CMK (cell line): ENCODE measurements at places on chromosomes 7 and 10.

- DNase-seq: no peak
Measured at GRCh38 chr10:122122493-122122892, 133.5 kb downstream of the TACC2 start.

- DNase-seq: no peak
Measured at GRCh38 chr7:151684408-151685175, 164.9 kb upstream of the RHEB start.

DNA sequence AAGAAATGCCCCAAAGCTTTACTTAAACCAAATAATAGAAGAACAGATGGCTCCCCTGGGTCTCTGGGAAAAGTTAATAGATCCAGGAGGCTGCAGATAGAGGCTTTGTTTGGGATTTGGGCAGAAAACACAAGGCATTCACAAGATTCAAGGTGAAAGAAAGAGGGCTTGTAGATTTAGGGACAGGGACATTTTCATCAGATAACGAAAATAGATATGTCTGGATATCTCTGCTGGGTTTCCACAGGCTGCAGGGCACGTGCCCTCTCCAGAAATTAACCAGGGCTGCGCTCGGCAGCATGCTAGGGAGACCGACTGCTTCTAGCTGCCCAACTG, 14.9 kb downstream of the CARD11 start:
- DNase-seq: no peak

GRCh38 chr10:12419262-12419847, 70.0 kb downstream of the CAMK1D start:
- no peak for DNase-seq

DNA sequence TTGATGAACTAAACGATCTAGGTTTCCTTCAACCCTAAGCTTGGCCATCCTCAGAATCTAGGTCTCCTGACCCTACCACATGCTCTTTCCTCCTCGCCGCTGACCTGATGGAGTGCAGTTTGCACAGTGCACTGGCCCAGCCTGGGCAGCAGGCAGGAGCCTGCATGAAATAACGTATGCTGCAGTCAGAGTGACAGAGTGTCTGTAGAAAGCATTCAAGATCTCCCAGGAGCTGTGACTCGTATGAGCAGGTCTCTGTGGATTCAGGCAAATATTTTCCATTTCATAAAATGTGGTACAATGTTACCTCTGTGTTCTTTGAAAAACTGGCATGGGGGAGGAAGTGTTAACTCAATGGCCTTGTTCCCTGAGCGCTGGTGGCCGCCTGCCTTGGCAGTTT, 441.8 kb downstream of the RPS24 start:
- DNase-seq: no peak

- no peak for DNase-seq
Measured at GRCh38 chr7:51518646-51519045, 202.0 kb upstream of the COBL start.

DNA sequence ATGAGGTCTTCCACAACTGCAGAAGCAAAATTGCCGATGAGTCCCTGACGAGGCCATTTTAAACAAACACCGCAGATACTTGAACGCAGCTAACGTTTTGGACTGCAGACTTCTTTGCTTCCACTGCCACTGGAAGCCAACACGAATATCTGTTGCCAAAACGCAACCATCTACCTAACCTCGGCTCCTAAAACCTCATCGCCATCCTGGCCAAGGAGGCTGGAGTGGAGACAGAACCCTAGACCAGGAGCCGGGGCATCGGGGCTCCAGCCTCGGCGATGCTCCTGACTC, 493 bp downstream of the WDR91 start:
- no peak for DNase-seq

GRCh38 chr7:47799524-47799923, 148.7 kb downstream of the PKD1L1 start:
- no peak for DNase-seq

DNA sequence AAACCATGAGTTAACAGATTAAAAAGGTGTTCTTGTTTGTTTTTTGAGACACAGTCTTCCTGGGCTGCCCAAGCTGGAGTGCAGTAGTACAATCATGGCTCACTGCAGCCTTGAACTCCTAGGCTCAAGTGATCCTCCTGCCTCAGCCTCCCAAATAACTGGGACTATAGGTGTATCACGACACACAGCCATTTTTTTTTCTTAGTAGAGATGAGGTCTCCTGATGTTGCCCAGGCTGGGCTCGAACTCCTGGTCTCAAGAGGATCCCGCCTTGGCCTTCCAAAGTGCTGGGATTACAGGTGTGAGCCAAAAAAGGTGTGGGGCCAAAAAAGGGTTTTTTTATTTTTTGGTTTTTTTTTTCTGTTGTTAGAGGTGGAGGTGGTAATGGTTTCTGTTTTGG, 29.3 kb downstream of the KMT2C start:
- DNase-seq: no peak

DNA sequence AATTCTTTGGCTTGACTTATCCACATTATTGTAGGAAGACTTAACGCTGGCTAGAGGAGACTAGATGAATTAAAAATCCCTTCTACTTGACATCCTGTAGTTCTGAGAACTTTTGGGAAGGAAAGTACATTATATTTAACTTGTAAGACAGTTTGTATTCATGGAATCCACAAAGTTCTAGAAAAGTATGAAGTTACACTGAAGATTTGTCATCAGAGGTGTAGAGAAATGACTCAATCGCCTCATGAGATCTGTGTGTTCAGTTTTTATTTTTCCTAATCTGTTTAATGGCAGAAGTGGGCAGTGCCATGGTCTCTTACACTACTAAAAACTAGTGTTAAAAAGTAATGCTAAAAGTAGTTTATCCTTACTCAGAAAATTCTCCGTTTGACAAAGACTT, 89.1 kb upstream of the SMIM30 start:
- no peak for DNase-seq

- DNase-seq: no peak
Measured at GRCh38 chr7:5670183-5670935, 111.1 kb downstream of the RNF216 start.

- DNase-seq: no peak
Measured at GRCh38 chr10:91520661-91521060, 110.5 kb downstream of the HECTD2 start.

DNA sequence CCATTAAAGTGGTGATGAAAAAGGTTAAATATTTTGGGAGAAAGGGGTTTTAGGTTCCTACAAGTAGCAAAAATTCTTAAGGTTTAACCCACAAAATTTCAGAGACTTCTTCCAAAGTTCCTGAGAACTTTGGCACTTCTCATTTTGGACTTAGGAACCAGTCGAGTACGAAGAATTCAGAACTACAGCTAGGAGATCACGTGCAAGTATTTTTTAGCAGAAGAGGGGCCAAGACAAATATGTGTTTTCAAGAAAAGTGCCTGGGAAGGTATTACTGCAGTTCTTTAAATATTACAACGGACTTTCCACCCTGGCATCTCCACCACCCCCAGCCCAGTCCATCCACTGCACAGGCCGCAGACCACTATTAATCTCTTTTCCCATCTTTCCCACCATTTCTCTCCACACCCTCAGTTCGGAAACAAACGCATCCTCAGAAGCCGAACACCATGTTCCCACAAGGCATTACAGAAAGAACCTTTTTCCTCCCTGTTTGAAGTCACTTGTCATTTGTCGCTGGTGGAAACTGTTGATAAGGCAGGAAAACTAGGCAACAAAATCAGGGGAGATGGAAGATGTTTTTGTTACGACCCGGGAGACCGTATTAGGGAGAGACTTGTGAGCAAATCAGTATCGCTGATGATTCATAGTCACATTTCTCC, 7.1 kb downstream of the INHBA start:
- DNase-seq: no peak

GRCh38 chr7:155874411-155874810, 62.1 kb upstream of the SHH start:
- no peak for DNase-seq

DNA sequence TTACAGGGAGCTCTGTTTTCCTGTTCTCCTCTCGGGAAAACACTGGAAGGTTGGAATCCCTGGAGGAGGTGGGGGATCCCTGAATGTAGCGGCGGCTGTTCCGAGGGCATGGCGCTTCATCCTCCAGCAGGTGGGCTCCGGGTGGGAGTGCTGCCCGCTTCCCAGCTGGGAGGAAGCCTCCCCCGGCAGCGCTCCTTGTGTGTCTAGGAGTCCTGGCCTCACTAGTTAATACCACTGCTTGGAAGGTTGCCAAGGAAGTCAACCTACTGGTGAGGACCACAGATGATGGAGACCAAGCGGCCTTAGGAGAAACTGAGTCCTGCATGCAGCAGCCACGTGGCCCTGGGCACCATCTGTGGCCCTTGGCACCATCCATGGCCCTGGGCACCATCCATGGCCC, 151.9 kb upstream of the PFKP start:
- DNase-seq: no peak

- no peak for DNase-seq
Measured at GRCh38 chr10:89002226-89002978, 11.8 kb downstream of the FAS start.

- no peak for DNase-seq
Measured at GRCh38 chr10:3229815-3230214, 57.2 kb upstream of the PITRM1 start.

DNA sequence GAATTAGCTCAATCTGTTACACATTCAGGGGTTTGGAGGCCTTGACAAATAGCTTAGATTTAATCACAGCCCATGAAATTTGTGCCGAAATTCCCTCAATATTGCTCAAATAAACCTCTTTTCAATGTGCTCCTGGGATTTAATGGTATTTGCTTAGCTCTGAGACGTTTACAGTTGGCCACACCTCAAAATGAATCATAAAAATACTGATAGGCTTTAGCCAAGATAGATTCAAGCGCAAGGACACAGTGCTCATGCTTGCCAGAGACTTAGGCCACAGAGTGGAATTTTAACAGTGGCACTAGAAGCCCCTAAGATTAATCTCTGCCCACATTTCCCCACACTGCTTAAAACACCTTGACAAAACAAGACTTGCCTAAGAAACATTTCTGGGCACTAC, 2.3 kb upstream of the SEMA3C start:
- DNase-seq: no peak

DNA sequence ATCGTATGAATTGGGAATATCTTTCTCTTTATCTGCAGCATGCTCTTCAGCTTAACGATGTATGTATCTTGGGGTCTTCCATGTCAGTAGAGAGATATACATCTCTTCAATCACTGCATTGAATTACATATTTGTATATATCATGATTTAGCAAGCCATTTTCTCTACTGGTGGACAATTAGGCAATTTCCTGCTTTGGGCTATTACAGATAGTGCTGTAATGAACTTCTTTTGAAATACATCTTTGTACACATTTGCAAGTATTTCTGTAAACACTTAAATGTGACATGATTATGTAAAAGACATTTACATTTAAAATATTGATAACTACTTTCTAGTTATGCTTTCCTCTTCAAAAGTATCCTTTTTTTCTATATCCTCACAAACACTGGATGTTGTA, 199.0 kb downstream of the PPP1R9A start:
- DNase-seq: no peak

- DNase-seq: no peak
Measured at GRCh38 chr10:31101123-31101522, 69.5 kb upstream of the ZNF438 start.

- no peak for DNase-seq
Measured at GRCh38 chr10:1374511-1375345, 318.5 kb downstream of the WDR37 start.

DNA sequence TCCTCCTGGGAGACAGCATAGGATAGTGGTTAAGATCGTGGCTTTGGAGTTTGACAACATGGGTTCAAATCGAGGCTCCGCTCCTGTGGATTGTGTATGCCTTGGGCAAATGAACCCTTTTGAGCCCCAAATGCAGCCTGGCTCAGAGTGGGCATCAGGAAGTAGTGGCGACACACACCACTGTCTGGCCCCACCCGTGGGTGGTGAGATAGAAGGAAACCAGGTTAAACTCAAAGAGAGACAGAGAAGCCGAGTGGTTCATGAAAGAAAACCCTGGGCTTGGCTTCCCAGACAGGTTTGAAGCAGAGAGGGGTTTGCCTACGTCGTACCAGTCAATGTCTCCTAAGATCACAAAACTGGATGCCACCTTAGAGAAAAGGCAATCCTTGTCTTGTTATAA, 57.7 kb downstream of the PRTFDC1 start:
- DNase-seq: no peak

GRCh38 chr7:88306590-88307048, at the start of gene STEAP4:
TSS of gene STEAP4 (minus strand) at chr7:88306894. CDS start at chr7:88284269, 22,625 bp downstream.
- DNase-seq: no peak

- DNase-seq: no peak
Measured at GRCh38 chr7:1055956-1056784, 11.8 kb downstream of the GPR146 start.

GRCh38 chr10:7165500-7166177, 245.2 kb downstream of the SFMBT2 start:
- DNase-seq: no peak

DNA sequence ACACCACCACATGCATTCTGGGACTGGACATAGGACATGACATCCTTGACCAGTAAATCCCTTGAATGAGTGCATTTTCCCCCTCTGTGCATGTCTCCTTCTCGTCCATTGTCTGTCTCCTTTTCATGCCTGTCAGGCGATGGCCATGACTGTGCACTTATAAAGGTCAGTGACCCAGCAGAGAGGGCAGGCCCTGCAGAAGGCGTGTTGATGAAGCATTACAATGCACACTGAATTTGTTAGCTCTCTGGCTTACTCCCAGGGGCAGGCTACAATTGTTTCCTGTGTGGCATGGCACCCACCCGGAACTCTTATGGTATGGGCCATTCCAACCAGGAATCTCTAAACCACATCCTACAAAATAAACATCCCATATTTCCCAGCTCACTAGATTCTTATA, 71.1 kb downstream of the SAMD9 start:
- no peak for DNase-seq

DNA sequence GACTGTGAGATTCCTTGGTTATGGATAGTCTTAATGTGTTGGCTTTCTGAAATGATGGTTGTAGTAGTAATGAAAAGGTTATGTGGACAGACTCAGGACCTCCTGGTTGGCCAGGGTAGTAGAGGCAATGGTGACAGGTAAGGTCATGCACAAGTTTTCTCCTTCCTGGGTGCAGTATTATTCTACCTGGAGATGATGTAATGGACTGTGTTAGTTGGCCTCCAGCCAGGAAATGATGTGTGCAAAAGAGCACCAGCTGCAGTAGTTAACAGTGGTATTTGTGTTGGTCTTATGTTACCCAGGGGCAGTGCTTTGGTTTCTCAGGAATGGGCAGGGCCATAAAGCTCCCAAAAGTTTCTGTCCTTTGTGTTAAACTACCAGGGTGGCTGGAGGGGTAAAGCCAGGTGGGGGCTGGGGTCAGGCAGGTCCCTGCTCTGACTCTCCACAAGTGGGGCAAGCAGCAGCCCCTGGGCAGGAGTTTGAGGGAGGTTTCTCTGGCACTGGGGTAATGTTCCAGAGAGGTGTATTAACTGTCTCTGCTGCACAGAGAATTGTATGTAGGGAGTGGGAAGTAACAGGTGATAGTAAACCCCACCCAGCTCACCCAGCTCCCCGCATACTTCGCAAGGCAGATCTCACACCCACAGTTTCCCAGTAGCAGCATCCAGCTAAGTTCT, 36.3 kb downstream of the GPR22 start:
- no peak for DNase-seq

GRCh38 chr10:37754538-37755323, 102.7 kb downstream of the ZNF248 start:
- peak; percentile 9 for DNase-seq

- no peak for DNase-seq
Measured at GRCh38 chr7:93574646-93575554, at the start of gene CALCR. TSS of gene CALCR (minus strand) at chr7:93574724. CDS start at chr7:93486981, 87,743 bp downstream.
